ENCODE measurements at places on chromosomes 6 and 20. TPM values are rescaled to one million over a fixed set of nuclear protein-coding genes. Genes with fewer than 3 reads are reported as not detected.

The SSTR4 gene
- total RNA-seq = not detected

The ZNF165 gene
- 0.93 TPM for total RNA-seq

The WFDC2 gene
- 0.15 TPM for total RNA-seq

The ATAT1 gene
- 6.7 TPM for total RNA-seq

The PET117 gene
- 26.5 TPM for total RNA-seq

The RAET1G gene
- 10.6 TPM for total RNA-seq

The NKX2-4 gene
- not detected for total RNA-seq

The ERVFRD-1 gene
- total RNA-seq = not detected

The TDRD6 gene
- total RNA-seq = not detected

The VSX1 gene
- 0.83 TPM for total RNA-seq

The TRIM15 gene
- total RNA-seq = 0.04 TPM

The RIPOR3 gene
- not detected for total RNA-seq

The SLC17A2 gene
- not detected for total RNA-seq

The MAS1 gene
- total RNA-seq = not detected

The CLVS2 gene
- total RNA-seq = 0.07 TPM

The TRAPPC3L gene
- total RNA-seq = not detected

The SLC22A7 gene
- total RNA-seq = not detected

The PPIL6 gene
- 3.1 TPM for total RNA-seq

The BTN1A1 gene
- total RNA-seq = not detected

The SIRPG gene
- total RNA-seq = not detected

The SPINT4 gene
- not detected for total RNA-seq

The PRDM1 gene
- total RNA-seq = 4.2 TPM

The HINT3 gene
- 8.4 TPM for total RNA-seq

The EPHA7 gene
- 0.04 TPM for total RNA-seq

The RBM24 gene
- 13.1 TPM for total RNA-seq

The CYP24A1 gene
- 652 TPM for total RNA-seq

The REM1 gene
- total RNA-seq = not detected

The TBX18 gene
- total RNA-seq = 19.0 TPM

The BMP6 gene
- 18.5 TPM for total RNA-seq

The FAXC gene
- total RNA-seq = 6.3 TPM

The OR12D3 gene
- not detected for total RNA-seq

The CAPN11 gene
- total RNA-seq = not detected

The PRICKLE4 gene
- 0.85 TPM for total RNA-seq

The HLA-DOA gene
- total RNA-seq = not detected

The CST2 gene
- not detected for total RNA-seq

All from A549 treated with DMSO at 1 μM for 4 hours (cell line).